ENCODE measurements at places on chromosomes 16 and 17.

GRCh38 chr16:47358816-47359215 is 102.0 kb downstream of the ITFG1 start:
- no peak for DNase-seq

- DNase-seq: no peak
Measured at GRCh38 chr16:85728879-85729278, 22.0 kb downstream of the C16orf74 start.

DNA sequence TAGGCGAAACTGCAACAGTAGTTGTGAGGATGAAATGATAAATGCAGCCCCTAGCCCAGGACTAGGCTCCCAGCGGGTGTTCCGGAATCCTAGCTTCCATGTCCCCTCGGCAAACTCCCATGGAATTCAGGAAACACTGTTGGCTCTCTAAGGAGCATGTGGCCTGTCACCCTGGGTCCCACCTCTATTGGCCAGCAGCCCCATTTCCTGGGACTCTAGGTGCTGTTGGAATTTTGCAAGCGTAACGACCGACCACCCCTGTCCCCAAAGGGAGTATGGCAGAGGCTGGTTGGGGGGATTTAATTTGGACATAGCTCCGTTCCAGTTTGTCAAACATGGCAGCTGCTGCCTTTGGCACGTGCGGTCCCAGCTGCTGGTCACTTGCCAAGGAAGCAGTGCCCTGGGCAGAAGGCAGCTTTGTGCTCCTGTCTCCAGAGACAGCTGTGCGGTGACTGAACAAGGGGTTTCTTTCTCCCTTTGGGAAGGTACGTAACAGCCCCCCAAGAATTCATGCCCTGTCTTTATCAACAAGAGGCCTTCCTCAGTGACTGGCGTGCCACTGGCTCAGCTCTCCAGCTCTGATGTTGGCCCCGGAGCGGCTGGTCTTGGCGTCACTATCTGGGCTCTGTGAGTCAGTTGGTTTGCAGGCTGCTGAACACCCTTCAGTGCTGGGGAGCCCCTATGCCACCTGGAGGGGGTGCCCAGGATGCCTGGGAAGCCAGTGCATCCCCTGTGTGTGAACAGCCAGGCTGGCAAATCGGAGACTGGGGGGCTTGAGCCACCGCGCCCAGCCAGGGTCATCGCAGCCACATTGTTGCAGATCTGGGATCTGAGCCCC is 235.2 kb upstream of the TNRC6C start:
- no peak for DNase-seq

- peak; percentile 40 for DNase-seq
Measured at GRCh38 chr16:68264128-68265077, at the start of gene SLC7A6. TSS of gene SLC7A6 (plus strand) at chr16:68264526. CDS start at chr16:68274727, 10,201 bp downstream.

GRCh38 chr16:20348365-20349185 is 3.9 kb downstream of the UMOD start:
- no peak for DNase-seq

DNA sequence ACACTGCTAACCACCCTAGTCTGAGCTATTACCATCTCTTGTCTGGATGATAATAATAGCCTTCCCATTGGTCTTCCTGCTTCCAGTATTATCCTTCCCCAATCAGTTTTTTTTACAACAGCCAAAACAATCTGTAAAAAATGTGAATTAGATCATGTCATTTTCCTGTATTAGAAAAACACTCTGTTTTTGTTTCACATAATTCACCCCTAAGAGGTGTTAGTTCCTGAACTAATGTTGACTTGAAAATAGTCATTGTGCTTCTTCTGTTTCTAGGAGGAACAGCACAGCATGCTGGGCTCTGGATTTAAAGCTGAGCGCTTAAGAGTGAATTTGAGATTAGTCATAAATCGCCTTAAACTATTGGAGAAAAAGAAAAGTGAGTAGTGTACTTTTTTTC is 20.0 kb downstream of the IST1 start:
- no peak for DNase-seq

DNA sequence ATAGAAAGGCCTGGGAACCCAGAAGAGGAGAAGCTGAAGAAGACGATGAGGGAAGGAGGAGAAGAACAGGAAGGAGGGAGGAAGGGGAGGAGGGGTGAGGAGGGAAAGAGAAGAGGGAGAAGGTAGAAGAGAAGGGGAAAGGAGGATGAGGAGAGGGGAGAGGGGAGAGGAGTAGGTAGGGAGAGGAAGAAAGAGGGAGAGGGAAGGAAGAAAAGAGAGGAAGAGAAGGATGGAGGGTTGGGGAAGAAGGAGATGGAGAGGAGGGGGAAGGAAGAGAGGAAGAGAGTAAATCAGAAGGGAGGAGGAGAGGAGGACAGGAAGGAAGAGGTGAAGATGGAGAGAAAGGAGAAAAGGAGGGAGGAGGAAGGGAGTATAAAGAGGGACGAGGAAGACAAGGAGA is 109.6 kb upstream of the IRX6 start:
- no peak for DNase-seq

DNA sequence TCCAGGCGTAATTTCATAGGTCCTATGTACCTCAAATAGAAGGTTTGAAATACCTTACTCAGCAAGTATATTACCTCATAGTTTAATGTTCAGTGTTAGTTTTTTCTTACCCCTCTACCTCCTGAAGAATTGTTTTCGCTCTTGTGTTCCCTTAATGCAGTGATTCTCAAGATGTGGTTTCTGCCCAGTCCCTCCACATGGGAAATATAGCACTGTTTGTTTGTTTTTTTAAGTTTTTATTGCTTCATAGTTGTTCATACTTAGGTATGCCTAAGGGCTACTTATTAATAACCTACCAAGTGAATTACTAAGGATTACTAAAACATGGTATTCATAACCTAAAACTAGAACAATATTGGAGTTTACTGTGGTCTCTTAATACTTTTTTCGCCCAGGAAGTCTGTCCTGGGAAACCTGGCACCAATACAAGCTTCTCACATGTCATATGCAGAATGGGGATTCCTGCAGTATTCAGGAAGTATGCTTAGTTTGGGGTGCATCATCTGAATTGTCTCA is 5.0 kb downstream of the RSPRY1 start:
- DNase-seq: no peak

- no peak for DNase-seq
Measured at GRCh38 chr16:2699791-2700600, 17.7 kb downstream of the KCTD5 start.

GRCh38 chr16:75506107-75506506 is 10.9 kb upstream of the CHST6 start:
- no peak for DNase-seq

DNA sequence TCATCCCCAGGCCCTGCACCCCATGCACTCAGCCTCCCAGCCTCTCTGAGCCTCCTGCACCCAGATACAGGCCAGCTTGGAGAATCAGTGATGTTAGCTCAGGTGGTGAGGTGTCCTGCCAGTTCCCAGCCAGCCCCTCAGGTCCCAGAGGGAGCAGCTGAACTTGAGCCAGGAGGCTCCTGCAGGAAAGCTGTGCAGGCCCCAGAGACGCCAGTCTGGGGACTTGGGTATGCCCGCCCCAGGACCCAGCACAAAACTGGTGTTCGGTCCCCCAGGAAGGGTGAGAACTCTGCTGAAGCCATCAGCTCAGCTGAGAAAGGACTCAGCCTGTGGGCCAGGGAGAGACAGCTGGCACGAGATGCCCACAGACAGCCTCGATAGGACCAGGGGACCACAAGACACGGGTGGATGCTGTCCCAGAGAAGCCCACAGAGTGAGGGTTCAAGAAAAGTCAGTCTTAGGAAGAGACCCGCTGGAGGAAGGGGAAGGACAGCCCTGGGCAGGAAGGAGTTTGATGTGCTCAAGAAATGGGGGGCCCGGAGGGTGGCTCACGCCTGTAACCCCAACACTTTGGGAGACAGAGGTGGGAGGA is 11.0 kb downstream of the ENDOV start:
- no peak for DNase-seq

GRCh38 chr17:47218896-47219430 is 9.8 kb downstream of the MYL4 start:
- DNase-seq: no peak

- DNase-seq: no peak
Measured at GRCh38 chr16:83929811-83930555, 23.1 kb upstream of the OSGIN1 start.

- DNase-seq: no peak
Measured at GRCh38 chr17:32315171-32315570, 26.8 kb downstream of the C17orf75 start.

- DNase-seq: peak; percentile 29
Measured at GRCh38 chr17:40791111-40791510, 8.6 kb downstream of the KRT28 start.

- DNase-seq: peak; percentile 81
Measured at GRCh38 chr16:4376126-4376892, 4.7 kb downstream of the VASN start.

DNA sequence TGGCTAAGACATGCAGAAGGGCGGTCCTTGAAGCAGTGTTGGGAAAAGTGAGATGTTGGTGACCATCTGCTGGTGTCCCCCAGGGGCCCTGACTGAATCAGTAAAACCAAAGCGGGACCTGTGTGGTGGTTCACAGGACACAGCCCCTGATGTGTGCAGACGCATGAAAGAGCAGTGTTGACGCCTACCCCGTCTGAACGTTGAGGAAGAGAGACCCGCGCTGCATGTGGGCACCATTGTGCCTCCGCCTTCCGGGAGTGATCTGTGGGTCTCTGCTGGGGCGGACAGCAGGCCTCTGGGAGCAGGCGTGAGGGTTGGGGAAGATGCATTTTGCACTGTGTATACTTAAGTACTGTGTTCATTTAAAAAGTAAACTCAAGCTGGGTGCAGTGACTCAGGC is 31.6 kb downstream of the MGRN1 start:
- DNase-seq: no peak

- DNase-seq: no peak
Measured at GRCh38 chr17:77728871-77729270, 229.6 kb upstream of the TNRC6C start.

DNA sequence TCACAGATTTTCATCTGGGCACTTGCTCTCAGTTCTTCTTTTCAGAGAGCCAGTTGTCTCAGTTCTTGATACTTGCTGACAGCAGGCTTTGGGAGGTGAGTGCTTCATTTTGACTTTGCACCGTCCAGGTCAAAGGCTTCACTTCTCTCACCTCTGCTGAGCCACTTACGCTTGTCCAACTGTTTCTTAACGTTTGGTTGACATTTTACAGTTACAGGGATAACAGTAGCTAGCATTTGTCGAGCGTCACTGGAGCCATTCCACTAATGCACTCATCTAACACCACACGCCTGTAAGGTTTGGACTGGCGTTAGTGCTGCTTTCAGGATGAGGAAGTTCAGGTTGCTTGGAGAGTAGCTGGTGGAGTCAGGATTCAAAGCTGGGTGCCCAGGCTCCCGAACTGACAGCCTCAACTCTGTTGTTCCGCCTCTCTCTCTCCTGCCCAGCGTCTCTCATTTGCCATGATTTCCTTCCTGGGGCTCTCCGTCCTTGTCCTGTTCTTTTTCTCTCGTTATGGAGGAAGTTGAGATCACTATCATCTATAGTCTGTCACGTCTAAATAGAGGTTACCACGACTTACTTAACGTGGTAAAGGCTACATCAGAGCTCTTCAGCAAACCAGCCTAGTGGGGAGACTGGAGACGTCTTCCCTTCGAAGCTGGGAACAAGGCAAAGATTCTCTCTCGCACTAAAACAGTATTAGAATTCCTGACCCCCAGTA is 220.8 kb downstream of the RPTOR start:
- DNase-seq: no peak

GRCh38 chr17:32871746-32872145 is 5.2 kb downstream of the MYO1D start:
- DNase-seq: no peak

GRCh38 chr16:85989863-85990643 is 91.1 kb downstream of the IRF8 start:
- no peak for DNase-seq

DNA sequence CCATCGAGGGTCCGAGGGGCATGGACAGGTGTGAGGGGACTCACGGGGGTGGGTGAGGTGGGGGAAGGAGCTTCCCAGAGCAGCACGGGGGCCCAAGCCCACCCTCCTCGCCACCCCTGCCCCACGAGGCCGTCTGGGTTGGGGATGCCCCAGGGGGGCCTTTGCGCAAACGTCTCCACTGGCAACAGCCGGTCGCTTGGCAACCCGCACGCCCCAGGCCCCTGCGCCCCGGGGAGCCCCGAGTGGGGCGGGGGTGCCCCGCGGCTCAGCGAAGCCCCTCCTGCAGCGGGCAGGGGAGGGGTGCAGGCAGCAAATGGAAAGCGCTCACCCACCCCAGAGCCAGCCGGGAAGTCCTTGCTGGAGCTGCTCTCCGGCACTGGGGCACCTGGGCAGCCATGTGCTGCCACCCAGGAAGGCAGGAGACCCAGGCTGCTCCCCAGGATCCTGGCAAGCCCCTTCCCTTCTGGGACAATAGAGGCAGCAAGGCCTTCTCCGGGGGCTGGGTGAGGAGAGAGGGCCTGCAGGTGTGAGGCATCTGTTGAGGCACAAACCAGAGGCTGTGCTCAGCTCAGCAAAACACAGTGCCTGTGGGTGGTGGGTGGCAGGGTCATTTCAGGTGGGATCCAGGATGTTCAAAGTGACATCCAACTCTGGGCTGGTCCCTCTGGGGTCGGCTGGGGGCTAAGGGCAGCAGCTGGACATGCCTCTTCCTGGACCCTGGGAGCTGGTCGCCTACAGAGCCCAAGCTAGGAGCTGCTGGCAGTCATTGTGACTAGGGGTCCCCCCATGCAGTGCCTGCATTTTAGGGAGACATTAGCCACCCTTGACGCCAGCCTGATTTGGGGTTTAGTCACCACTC is 80.9 kb upstream of the CBX4 start:
- DNase-seq: no peak

- peak; percentile 12 for DNase-seq
Measured at GRCh38 chr16:89534252-89534756, 26.1 kb downstream of the SPG7 start.

DNA sequence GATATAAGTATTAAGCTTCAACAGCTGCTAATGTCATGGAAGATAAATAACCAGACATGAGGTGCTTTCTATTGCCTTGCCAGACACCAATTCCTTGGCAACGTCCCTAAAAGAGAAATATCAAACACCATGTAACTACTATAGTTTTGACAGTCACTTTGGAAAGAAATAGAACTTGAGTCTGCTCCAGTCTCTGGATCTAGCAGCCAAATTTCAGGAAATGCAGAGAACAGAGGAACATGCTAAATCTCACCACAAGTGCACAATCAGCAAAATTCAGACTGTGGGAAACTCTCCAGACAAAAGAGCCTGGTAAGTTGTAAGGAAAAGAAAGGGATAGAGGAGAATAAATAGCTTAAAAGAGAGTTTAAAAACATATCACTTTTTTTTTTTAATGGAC is 28.4 kb upstream of the TANC2 start:
- DNase-seq: no peak

GRCh38 chr17:56718515-56718914 is 115.2 kb downstream of the C17orf67 start:
- no peak for DNase-seq

DNA sequence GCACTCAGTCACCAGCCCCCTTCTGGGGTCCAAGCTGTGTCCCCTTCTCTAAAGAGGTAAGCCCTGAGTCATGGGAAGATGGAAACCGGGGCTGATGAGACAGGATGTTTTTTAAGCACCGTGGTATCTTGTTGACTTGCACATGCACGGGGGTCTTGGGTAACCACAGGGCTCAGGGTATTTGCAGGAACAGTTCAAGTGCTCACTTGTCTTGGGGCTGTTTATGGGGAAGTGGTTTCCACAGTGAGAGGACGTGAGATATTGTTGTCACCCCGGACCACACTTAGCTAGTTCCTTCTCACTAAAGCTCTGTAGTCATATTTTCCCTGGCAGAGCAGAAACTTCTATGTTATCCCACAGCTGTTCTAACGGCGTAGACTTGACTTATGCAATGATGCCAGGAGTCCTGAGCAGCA is 7.7 kb downstream of the CCL3L1 start:
- no peak for DNase-seq
